ENCODE measurements at places on chromosomes 2 and 18.

DNA sequence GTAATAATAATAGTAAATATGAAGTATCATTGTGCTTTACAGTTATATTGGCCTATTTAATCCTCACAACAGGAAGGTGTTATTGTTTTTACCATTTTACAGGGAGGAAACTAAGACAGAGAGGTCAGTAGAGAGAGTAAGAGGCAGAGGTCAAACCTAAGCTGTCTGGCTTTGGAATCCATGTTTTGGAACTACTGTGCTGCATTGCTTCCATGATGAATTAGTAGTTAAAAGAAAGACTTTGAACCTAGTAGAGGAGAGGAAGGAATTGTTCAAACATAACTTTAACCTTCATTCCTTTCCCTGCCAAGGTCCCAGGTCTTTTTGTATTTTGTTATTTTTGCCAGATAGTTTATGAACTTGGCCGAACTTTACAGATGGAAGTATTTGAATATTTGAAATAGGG lies 80.9 kb downstream of the PHLPP1 start:
- DNase-seq = no peak

DNA sequence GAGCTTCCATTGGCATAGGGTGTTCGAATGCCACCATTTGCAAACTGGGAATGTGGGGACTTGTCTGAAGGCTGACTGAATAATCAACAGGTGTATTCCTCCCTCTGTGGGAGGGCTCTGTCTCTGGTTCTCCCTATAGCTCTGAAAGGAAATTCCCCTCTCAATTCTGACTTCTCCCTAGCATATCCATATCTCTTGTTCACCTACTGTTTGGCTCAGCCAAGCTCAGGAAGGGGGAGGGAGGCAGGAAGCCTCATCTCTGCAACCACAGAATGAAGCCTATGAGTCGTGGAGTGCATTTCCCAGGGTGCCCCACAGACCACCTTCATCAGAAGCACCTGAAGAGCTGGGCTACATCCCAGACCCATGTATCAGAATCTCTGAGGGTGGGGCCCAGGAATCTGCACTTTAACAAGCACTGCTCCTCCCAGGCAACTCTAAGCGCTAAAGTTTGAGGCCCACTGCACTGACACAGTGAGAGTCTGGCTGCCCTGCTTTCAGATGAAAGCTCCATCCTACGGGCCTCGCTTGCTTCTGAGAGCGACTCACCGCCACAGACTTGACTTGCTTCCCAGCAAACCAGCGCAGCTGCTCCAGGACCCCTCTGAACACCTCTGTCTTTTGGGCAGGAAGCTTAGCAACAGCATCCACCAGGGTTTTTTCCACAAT lies 32.0 kb downstream of the XDH start:
- no peak for DNase-seq

DNA sequence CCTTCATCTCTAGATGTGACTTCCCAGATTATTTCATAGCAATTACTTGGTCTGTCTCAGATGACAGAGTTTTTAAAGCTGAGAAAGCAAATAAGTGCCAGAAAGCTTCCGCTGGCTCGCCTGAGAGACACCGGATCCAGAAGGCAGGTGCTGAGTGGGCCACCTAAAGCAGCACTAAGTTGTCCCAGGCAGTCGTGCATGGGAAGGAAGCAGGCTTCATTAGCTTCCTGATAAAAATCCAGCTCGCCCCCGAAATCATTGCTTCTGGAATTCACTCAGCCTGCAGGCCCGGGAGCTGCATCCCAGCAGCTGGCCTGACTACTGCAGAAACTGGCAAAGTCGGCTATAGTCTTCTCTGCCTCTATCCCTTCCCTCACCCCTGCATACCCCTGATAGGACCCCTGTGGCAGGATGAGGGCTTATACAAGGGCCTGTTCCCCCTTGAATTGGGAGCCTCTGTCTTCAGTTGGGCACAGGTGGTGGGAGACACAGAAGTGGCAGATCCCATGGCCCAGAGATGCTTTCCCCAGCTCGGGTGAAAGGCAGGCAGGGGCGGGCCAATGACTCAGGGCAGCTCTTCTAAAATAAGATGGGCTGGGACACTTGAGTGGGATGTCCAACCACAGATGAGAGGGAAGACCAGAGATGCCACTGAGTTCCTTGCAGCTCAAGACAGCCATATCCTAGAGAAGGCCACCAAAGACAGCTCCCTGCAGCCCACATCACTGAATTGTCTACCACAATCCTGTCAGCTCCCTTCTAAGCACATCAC lies 262.4 kb upstream of the PKDCC start:
- no peak for DNase-seq

GRCh38 chr18:33744032-33744697 lies 166.1 kb downstream of the ASXL3 start:
- DNase-seq = no peak

DNA sequence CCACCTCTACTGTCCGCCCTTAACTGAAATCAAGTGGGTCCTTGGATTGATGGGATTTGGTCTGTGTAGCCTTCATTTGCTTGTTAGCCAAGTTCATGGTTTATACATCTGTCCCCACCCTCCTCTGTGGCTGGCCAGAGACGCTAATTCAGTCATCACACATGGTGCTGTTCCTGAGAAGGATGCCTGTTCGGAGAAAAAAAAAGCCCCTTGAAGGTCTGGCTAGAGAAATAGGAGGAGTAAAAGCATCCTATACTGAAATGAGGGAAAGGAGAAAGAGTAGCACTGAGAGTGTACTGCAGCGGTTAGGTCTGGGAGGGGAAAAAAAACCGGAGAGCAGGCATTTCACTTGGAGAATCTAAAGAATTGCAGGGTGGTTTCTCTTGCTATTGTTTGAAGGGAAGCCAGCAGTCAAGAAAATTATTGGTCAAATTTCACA lies 180.6 kb upstream of the EPAS1 start:
- no peak for DNase-seq

DNA sequence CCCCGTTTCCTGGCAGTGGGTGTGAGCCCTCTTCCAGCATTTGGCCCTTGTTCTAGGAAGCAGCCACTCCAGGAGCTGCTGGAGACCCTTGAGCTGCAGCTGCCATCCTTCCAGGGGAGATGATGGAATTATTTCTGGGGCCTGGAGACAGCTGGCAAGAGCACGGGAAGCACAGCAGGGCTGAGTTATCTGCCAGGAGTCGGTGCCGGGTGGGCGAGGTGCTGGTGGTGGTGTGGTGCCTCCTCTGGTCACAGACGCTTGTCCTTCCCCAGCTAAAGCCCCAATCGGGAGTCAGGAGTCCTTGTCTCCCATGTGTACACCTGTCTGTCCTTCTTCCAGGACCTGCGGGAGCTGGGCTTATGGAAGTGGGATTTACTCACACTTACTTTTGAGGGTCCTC lies 36.0 kb downstream of the DPYSL5 start:
- no peak for DNase-seq

- no peak for DNase-seq
Observed at GRCh38 chr2:241036964-241037421, 38.6 kb downstream of the SNED1 start.

GRCh38 chr2:84844141-84844540 lies 36.7 kb downstream of the TRABD2A start:
- no peak for DNase-seq

DNA sequence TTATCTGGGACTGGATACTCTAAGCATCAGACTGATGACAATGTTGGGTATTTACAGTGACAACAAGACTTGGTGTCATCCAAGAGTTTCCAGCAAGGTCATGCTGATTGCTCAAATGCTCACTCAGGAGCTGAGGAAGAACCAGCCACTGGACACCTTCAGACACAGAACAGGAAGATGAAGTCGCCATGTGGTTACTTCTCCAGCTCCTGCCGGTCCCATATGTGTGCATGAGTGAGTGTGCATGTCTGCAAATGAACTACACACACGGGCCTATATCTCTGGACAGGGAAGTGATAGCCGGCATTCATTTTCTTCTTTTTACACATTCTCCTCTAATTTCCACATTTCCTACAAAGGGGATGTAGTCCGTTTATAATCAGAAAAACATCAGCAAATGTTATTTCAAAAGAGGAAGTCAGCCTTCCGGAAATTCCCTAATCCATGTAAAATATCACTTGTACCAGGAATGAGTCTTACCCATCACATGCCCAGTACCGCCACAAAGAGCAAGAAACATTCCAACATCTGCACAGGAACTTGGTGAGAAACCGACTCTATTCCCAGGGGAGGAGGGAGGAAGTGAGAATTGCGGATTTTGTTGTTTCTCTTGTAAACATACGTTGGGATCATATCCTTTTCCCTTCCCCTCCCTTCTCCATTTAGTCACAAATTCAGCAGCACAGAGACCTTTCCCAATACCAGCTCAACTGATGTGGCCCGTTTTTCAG lies 10.8 kb downstream of the RFX8 start:
- peak; percentile 70 for DNase-seq

GRCh38 chr2:144310889-144311608 lies 208.9 kb downstream of the ZEB2 start:
- DNase-seq = no peak

DNA sequence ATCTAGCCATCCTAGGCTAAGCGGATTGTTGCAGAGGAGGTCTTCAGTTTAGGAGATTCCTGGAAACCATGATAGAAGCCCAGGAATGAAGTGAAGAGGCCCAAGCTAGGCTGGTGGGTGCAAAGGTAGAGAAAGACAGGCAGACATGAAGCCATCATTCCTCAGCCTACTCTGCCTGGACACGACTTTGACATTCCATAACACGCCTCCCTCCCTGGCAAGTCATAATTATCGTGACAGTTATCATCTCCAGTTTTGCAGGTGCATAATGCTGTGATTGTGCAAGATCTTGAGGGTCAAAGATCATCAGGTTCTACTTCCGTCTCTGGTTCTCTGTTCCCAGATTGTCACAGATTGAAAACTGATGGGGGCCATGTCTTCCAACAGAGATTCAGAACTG lies 15.2 kb upstream of the FZD5 start:
- no peak for DNase-seq

GRCh38 chr2:205734436-205735037 lies 52.2 kb downstream of the NRP2 start:
- no peak for DNase-seq

DNA sequence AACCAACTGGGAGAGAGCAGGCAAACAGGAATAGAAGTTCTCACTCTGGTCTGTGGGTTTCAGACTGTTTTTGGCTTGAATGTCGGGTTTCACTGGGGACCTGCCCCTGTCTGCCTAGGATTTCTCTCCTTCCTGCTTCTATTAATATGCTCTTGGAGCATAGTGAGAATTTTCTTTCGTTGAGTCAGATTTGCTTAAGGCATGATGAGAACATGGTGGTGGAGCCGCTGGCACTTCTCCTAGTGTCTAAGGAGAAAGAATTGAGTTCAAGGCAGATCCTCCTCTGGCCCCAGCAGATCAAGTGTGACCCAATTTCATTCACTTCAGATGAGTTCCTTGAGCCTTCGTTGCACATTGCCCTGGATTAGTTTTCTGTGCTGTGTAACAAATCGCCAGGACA lies 103.9 kb upstream of the HS6ST1 start:
- DNase-seq = no peak

GRCh38 chr2:100974712-100975520 lies 27.2 kb upstream of the RPL31 start:
- DNase-seq = no peak

DNA sequence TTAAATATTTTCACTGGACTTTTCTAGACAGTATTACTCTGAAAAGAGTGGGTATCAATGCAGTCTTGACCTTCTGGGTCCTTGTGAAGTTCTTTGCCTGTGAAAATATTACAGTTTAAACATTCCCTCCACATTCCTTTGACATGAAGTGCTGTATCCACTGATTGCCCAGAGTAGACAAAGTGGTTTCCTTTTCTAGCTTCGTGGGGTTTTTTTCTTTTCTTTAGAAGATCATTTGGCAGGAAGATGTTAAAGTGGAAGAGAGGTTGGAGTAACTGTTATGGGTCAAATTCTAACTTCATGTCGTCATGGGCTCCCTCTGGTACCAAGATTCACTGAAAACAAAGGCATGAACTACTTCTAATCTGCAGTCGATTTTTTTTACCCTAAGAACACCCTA lies 496.9 kb downstream of the EPHA4 start:
- DNase-seq = no peak

GRCh38 chr18:35917043-35917442 lies 55.4 kb upstream of the RMP24 start:
- no peak for DNase-seq

DNA sequence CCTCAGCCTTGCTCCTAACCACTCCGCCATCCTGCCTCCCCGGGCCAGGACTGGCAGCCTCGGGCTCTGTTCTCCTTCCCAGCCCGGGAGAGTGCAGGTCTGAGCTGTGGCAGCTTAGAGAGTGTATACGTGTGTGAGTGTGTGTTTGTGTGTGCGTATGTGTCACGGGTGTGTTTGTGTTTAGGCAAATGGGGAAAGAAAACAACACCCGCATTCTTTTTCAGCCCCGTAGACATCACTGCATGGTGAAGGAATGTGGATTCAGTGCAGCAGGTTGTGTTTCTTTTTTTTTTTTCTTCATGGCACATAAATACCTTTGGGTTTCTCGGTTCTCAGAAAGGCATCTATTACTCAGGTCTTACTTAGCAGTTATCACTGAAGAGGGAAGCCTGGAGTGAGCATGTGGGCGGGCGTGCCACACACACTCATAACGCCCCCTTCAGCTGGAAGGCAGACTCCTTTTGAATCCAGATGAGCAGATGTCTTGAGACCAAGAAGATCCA lies 44.2 kb downstream of the GLI2 start:
- no peak for DNase-seq

DNA sequence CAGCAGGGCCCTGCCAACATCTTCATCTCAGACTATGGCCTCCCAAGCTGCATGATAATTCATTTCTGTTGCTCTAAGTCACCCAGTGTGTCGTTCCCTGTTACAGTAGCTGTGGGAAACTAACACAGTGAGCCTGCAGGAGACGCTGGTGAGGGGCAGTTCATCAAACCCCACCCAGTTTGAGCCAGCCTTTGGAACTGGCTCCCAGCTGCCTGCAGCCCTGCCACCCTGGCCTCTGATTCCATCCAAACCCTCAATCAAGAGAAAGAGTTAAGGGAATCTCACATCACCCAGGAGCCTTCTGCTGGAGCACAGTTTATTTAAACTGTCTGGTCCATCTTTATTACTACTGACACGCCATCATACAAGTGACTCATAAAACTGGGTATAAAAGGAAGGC lies 64.9 kb upstream of the ZCCHC2 start:
- no peak for DNase-seq

GRCh38 chr2:98347298-98348065 lies 1.2 kb downstream of the CNGA3 start:
- no peak for DNase-seq

GRCh38 chr2:172978063-172978383 lies 97.6 kb upstream of the MAP3K20 start:
- DNase-seq = no peak

GRCh38 chr2:229409751-229410181 lies 138.7 kb upstream of the PID1 start:
- DNase-seq = no peak

GRCh38 chr2:75204833-75205232 lies 5.5 kb upstream of the TACR1 start:
- DNase-seq = no peak

- DNase-seq = no peak
Observed at GRCh38 chr2:106997204-106997603, 111.2 kb upstream of the ST6GAL2 start.

Data from AML-193 (cell line).